ENCODE measurements at places on chromosomes 5 and 9. TPM values are rescaled to one million over a fixed set of nuclear protein-coding genes. Genes with fewer than 3 reads are reported as not detected.

GRCh38 chr9:116715751-116716150 is 28.6 kb downstream of the TRIM32 start:
- DNase-seq, result no peak

GRCh38 chr5:11324521-11325289 is 563.7 kb upstream of the DAP start:
- no peak for DNase-seq

SPATA31D4 gene
- not detected for total RNA-seq

DNA sequence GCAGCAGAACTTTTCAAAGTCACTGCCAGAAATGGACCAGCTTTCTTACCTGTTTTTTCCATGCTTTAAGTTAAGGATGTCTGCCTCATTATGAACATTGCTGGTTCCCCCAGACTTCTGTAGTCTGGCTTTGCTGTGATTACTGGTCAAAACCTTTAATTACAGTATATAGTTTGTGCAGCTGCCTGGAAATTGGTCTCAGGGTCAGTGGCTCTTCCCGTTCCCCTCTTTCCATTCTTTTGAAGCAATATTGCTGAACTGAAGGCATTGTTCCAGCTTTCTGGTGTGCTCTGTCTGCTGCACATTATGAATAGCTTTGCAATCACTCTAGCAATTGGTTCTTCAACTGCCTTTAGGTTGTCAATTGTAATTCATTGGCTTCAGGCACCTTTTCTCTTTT is 206.5 kb downstream of the ARL15 start:
- no peak for DNase-seq

IL3 gene
- not detected for total RNA-seq

LCN10 gene
- total RNA-seq, result 33.6 TPM

- DNase-seq, result no peak
Measured at GRCh38 chr9:134834217-134834956, 46.2 kb upstream of the FCN2 start.

PCDHA1 gene
- not detected for total RNA-seq

GRCh38 chr5:43855452-43855851 is 252.5 kb downstream of the NNT start:
- DNase-seq, result no peak

DNA sequence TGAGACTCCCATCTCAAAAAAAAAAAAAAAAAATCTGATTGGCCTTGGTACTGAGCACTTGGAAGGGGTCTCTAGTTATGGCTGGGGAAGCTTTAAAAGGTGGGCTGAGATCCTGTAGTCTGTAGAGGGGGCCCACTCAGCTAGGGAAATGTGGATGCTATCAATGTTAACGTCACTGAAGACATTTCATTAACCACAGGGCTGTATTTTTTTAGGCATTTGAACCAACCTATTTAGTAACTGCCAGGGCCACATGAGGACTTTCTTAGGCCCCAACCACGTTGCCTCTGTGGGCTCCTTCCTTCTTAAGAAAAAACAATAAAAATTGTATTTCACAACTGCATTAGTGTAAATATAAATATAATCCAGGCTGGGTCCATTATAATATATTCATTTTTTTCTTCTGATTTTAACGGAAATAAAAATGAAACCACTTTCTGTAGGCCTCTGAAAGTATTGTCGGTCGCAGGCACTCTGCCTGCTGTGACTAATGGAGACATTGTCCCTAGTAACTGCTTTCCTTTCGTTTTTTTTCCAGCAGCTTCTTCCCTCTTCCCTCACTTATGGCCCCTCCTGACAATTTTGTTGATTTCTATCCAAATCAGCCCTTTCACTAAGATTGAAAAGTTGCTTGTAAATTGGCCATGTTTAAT is 71.6 kb downstream of the GCNT1 start:
- no peak for DNase-seq

SLC46A2 gene
- not detected for total RNA-seq

RALGPS1 gene
- 116 TPM for total RNA-seq

GRCh38 chr5:1973391-1974013 is 90.8 kb upstream of the IRX4 start:
- no peak for DNase-seq

FOXI1 gene
- not detected for total RNA-seq

DNA sequence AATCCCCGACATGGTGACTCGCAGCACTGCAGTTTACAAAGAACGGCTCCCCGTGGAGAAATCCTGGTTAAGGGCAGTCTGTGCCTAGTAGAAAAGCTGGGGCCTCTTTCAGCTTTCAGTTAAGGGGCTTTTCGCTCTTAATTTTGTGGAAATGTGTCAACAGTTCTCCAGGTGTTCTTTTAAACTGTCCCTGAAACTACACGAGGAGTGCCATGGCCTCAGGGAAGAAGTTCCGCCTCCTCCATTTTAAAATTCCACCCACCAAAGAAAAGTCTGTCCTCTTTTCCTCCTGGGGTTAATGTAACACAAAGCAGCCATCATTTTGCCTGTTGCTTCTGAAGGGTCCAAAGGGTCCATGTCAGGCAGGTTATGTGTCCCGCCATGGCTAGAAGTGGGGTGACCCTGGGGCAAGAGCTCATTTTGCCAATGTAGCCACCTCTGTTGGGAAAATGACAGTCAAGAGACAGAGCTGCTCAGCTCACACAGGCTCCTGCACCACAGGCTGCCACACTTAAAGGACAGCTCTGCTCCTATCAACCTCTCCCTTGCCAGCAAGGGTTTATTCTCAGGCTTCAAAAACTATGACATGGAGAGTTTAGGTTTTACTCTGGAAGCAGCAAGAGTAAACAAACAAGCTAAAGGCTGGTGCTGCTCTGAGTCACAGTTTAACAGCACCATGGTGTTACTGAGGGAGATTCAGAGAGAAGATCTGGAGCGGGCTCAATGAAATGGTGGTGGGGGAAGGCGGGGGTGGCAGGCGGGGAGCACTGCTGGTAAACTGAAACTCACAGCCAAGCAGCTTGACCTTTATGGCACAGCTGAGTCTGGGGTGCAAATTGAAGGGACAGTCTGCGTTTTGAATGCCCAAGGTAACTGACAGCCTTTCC is 3.2 kb downstream of the WHRN start:
- DNase-seq, result no peak

GRCh38 chr5:126448720-126449119 is 25.5 kb downstream of the GRAMD2B start:
- DNase-seq, result no peak

GRCh38 chr5:141511771-141512325 is 23.0 kb downstream of the PCDHGC5 start:
- no peak for DNase-seq

C7 gene
- 170 TPM for total RNA-seq

DNA sequence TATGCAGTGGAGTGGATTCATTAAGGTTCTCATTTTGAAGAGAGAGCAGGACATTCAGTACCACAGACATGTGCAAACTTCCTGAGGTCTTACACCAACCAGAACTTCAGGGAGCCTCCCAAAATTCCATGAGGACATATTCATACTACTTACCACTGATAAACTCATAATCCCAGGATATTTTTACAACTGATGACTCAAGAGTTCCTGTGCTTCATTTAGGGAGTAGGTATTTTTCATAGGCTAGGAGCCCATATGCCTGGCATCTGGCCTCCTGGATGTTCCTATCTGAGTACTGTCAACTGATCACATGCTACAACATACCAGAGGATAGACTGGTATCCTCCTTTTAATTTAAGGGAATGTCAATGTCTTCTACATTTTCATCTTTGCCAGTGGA is 578.0 kb downstream of the EFNA5 start:
- no peak for DNase-seq

- no peak for DNase-seq
Measured at GRCh38 chr9:81213456-81213855, 475.9 kb downstream of the TLE1 start.

DNA sequence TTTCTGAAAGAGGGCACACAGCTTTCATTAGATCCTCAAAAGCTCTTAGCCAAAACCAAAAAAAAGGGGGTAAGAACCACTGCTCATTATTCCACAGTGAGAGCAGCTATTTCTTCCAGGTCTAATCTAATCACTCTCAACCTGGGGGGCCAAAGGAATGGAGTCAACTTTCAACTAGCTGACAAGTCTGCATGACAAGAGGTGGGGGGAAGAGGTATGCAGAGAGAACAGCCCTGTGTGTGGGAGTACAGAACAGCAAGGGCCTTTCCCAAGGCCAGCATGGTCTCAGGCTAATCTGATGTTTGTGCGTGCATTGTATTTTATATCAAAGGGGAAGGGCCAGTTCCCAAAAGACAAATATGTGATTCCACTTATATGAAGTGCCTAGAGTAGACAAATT is 36.9 kb upstream of the PIP5K1B start:
- DNase-seq, result no peak

GRCh38 chr5:181255276-181255675 is 5.7 kb downstream of the TRIM52 start:
- no peak for DNase-seq

- no peak for DNase-seq
Measured at GRCh38 chr9:4585135-4585534, 77.0 kb upstream of the PLPP6 start.

Data from transverse colon (tissue), 4 donors.